ENCODE measurements at places on chromosomes 16 and 17.
A peak's percentile ranks its signal among the peaks of the same experiment; 100 is the strongest.

DNA sequence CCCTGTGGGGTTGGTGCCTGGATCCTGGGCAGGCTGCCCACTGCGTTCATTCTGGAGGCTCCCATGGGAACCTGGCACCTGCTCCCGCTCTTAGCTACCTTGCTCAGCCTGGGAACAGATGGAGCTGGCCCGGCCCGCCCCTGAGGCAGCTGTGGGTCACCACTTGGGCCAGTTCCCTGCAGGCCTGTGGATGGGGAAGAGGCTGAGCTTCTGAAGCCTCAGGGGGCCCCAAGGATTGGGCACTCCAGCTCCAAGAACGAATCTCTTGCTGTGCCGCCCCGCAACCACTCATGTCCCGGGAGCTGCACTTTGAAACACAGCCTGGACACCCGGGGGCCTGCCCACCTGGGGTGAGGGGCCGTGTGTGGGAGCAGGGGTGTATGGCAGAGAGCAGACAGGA, 37.7 kb downstream of the BAHCC1 start:
- peak; percentile 99 for DNase-seq

DNA sequence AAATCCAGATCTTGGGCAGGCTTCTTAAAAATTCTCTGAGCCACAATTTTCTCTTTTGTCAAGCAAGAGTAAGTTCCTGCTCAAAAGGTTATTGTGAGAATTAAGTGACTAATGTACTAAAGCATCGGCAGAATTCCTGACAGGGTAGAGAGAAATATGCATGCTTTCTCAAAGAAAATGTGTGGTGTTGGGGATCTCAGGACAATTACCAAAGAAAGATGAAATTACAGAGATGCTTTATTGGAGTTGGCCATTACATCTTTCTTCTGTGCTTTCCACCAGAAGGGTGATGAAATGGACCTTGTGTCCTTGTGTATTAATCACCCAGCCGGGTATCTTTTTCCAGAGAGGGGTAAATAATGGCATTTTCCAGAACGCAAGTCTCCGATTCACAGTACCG, 1.7 kb upstream of the USP43 start:
- DNase-seq: no peak

GRCh38 chr17:29592850-29593551, at the start of gene ANKRD13B:
Gene ANKRD13B, plus strand, starts transcription at chr17:29593132. Its CDS starts 490 bp downstream, at chr17:29593622.
- DNase-seq: peak; percentile 80

DNA sequence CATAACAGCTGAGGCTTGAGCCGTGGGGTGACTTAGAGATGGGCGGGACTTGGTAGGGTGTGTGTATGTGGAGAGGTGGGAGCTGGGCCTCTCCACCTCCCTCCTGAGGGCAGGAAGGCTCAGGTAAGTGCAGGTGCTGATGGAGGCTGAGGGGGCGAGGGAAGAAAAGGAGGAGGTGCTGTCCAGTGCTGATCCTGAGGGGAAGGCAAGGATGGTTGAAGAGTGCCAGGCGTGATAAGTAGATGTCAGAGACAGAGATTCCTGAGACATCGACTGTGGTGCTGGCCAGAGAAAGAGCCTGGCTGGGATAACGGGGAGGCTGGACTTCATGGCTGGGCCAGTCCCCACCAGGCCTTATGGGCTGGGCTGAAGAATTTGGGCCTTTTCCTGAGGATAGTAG, 159.1 kb downstream of the SDK2 start:
- DNase-seq: no peak

GRCh38 chr17:3986939-3987335, 22.7 kb upstream of the ATP2A3 start:
- DNase-seq: no peak

GRCh38 chr16:25012525-25012991, 2.6 kb downstream of the ARHGAP17 start:
- DNase-seq: no peak

DNA sequence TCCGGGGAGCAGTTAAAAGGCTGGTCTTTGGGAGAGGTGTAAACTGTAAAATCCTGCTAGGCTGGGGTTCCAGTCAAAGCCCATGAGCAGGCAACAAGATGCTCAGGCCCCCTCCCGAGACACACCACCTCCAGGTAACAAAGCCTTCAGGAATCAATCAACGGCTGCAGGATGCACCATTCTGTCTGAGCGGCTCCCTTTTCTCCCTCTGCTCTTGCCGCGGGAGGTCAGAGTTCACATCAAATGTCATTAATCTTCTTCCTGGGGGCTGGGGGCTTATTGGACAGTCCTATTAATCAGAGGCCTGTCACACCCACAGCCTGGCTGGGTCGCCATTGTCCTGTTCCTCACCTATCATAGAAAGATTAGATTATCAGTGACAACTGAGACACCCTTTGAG, 11.9 kb upstream of the CCDC182 start:
- no peak for DNase-seq

DNA sequence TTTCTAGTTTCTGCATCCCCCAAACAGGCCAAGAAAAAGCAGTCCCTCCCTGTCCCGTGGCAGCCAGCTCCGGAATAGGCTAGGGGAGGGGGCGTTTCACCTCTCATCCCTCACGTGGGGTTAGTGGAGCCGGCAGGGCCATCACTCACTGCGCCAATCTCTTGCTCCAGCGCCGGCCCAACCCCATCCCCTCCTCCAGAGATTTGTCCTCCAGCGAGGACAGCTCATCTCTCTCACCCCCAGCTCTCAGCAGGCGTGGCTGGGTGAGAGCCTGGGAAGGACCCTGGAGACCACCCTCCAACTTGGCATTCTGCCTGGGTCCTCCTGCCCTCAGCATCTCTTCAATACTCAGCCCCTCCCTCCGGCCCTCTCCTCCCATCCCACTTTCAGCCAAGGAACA, 74.1 kb downstream of the TMEM132E start:
- DNase-seq: no peak

DNA sequence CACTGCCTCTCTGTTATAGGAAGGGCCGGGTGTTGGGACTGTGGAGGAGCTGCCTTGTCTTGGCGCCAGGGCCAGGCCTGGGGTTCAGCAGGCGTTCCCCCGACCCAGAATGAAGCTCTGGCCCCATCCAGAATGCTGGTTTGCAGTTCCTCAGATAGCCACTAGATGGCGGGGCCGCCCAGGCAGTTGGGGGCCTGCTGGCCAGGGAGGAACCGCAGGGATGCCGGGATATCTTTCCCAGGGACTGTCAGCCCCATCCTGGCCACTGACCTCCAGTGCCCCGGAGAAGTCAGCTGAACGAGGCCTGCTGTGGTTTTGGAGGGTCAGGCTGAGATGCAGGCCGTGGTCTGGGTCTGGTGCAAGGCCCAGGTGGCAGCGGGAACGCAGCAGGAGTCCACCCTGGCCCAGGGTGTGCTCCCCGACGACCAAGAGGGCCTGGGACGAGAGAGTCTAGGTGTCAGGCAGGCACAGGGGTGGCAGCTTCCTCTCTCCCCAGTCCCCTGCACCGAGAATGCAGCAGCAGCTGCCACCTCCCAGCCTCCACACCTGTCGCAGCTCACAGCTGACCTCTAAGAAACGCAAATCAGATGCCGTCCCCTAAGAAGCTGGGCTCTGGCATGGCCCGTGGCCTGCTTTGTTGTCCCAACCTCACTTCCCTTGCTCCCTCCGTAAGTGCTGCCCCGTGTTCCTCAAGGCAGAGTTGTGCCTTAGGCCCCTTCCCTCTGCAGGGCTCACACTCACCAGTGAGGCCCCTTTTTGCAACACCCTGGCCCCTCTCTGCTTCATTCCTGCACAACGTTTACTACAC, 51.2 kb downstream of the RMI2 start:
- DNase-seq: peak; percentile 49

DNA sequence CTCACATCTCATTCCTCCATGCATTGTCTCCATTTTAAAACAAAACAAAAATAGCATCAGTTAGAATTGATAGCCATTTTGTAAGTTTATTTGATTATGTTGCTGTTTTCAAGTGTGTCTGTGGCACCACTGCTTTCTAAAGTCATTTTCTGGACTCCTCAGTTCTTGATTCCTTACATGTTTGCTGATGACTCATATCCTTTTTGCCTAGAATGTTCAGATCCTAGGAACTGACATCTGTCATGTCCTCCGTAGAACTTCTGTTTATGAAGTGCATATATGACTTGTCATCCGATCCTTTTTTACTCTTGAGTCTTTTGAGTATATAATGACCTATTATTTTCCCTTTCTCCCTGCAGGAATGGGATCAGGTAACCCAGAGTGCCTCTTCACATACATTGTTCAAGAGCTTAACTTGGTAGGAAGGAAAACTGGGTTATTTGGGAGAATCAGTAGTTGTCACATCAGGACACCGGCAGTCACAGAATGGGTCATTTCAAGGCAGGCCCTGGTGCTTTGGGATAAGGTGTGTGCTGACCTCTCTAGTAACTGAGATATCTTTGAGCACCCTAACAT, 69.2 kb downstream of the MAP2K4 start:
- DNase-seq: no peak

DNA sequence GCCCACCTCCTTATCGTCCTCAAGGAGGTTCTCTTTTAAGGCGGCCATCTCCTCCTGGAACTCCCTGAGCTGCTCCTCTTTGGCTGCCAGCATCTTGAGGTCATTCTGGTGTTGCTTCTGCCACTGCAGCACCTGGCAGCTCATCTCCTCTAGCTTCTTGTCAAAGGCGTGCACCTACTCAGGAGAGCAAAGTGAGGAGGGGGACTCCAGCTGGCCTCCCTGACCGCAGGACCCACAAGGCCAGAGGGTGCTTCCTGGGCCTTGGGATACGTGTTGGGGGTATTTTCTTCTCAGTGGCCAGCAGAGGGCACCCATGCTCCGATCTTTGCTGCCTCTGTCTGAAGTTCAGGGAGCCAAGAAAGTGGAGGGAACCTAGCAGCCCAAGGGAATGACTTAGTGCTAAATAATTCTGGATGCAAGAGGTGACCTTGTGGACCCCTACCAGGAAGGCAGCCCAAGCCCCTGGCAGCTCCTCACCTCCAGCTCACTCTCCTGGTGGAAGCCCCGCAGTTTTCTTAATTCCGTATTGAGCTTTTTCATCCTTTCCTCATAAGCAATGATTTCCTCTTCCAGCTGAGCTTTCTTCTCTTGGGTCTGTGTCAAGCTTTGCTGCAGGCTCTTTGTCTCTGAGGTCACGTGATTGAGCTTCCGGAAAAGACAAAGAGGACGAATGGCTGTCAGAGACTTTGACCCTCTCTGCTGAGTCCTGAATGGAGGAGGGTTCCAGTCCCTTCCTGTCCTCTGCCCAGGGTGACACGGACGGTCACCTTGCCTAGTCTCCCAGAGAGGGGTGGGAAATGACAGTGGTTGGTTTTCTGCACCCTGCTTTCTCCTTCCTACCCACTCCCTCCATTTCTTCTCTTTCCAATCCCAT, 31.4 kb downstream of the DHX38 start:
- DNase-seq: peak; percentile 53

DNA sequence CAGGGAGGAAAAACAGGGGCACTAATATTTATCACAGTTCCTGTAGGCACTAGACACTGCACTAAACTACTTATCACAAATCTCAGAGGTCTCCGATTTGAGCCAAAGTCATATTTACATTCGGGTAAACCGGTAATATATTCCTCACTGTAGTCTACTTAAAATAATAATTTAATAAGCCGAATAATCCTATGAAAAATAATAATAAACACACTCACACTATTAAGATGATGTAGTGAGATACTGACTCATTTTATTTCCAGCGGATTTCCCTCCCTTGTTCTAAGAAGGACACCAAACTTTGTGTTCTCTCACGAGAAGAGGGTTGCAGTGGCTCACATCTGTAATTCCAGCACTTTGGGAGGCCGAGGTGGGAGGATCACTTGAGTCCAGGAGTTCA, 36.6 kb upstream of the TNRC6A start:
- no peak for DNase-seq

- no peak for DNase-seq
Measured at GRCh38 chr16:89693289-89693731, 6.8 kb downstream of the CDK10 start.

- no peak for DNase-seq
Measured at GRCh38 chr17:76909971-76910760, 42.0 kb downstream of the MGAT5B start.

GRCh38 chr17:3827124-3827773, 18.8 kb downstream of the NCBP3 start:
- no peak for DNase-seq

GRCh38 chr17:64022611-64023063, 2.2 kb upstream of the ICAM2 start:
- no peak for DNase-seq

DNA sequence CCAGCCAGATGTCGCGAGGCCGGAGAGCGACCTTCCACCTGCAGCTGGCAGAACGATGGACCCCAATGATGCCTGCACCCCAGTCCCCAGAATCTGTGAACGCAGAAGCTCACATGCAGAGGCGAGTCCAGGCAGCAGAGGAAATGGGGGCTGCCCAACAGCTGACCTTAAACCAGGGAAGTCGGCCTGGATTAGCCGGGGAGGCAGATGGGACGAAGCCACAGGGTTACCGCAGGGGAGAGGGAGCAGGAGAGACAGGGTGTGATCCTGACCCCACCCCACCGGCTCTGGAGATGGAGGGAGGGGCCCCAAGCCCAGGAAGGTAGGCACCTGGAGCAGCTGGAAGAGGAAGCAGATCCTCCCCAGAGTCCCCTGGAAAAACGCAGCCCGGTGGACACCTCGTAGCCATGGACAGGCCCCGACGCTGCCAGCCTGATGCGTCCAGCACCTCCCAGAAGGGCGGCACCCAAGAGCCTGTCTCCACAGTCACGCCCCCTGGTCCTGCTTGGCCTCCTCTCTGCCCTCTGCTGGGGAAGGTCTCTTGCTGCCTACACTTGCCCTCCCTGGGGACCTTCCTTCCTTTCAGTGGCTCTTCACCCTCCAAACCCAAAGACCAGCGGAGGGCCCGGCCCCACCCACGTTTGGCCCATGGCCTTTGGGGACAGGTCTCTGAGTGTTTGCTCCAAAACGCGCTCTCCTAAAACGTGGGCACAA, 37.3 kb downstream of the PIEZO1 start:
- no peak for DNase-seq

DNA sequence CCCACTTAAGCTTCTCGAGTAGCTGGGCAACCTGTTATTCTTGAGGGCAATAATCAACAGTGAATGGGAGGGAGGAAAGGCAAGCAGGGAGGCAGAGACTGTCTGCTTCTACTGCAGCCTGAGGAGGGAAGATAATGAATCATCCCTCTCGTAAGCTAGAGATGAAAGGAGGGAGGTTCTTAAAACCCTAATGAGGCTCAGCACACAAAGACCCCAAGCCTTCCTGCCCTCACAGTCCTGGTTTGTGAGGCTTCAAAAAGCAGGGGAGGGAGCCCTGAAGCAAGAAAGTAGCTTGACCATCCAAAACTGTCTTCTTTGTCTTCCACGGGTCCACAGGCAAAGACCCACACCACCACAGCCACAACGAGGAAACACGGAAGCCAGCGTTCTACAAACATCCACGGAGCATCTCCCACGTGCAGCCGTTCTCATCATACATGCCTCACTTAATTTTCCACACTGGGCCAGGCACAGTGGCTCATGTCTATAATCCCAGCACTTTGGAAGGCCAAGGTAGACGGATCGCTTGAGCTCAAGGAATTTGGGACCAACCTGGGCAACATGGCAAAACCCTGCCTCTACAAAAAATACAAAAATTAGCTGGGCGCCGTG, 1.8 kb downstream of the PIK3R5 start:
- DNase-seq: no peak

DNA sequence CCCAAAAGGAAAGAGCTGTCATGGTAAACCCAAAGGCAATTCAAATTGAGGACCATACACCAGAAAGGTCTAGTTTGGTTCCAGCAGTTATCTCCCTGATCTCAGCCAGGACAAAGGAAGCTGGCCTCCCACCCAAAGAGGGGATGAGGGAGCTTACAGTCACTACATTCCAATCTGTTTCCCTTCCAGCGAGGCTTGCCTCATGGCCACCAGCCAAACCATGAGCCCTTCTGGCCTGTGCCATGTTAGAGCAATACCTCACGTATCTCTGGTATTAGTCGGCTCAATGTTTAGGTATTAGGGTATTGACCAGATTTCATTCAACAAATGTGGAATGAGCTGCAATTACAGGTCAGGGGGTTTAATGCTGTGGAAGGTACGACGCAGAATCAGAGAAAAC, 8.4 kb downstream of the NDUFAB1 start:
- DNase-seq: no peak

- DNase-seq: no peak
Measured at GRCh38 chr17:35977509-35977908, 3.8 kb downstream of the CCL16 start.

All from COR-L47 (cell line).